GM03348 (cell line): ENCODE measurements at places on chromosomes 12 and 14.
A peak's percentile ranks its signal among the peaks of the same experiment; 100 is the strongest.

DNA sequence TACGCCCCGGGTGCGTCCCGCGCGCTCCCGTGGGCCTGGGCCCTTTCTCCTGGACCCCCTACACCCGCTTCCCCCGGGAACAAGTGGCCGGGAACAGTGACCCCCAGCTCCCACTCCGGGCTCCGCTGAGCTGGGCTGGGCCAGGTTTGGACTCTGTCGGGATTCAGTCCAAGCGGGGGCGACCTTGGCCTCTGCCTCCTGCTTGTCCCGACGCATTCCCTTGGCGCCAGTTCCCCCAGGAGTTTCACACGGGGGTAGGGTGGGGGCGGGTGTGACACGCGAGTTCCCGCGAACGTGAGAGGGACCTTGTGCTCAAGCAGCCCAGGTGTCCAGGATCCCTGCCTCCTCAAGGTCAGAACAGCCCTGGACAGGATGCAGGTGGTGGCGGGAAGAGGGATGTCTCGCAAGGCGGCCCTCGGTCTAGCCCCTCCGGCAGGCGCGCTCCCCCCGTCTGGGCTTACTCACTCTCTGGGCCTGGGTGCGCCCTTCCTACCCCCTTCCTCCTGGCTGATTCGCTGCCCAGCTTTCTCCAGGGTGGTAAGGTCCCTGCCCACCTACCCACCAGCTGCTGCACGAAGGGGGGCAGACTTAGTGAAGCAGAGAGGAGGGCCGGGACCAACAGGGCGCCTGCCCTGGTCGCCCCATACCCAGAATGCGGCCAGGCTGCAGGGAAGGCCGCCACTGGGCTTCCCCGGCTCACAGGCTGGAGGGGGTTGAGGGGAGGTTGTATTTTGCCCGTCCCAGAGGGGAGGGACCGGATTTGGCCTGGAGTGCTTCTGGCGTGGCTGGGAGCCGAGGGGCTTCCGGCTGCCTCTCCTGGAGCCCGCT is 862 bp downstream of the CRIP2 start:
- DNase-seq = peak; percentile 83

- DNase-seq = no peak
Measured at GRCh38 chr12:112170971-112171596, 45.7 kb downstream of the TRAFD1 start.

- DNase-seq = no peak
Measured at GRCh38 chr12:105998561-105998960, 140.2 kb downstream of the NUAK1 start.

DNA sequence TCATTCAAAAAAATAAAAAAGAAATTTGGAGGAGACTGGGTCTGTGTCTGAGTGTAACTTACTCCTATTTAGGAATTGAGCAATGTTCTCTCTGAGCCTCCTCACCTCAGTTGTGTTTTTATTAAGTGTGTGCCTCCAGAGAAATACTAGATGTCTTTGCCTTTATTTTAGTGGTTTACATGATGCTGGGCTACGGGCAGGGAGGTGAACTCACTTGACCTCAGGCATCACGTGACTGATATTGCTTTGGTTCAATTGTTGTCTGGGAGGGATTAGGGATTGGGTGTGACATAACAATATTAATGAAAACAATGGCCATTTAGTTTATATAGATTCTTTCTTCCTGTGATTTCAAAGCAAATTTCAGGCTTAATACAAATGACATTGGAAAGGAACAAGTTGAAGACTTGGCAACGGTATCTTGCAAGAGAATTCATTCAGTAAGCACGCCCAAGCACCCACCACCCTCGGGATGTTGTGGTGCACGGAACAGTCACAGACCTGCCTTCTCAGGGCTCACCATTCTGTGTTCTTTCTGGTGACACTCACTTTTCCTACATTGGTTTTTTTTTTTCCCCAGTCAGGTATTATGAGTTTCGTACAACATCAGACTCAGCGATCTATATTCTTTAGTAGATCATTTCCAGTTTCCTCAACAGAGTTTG is 77.5 kb downstream of the BMP4 start:
- DNase-seq = no peak

- DNase-seq = no peak
Measured at GRCh38 chr14:101126731-101127130, 223.2 kb upstream of the RTL1 start.

DNA sequence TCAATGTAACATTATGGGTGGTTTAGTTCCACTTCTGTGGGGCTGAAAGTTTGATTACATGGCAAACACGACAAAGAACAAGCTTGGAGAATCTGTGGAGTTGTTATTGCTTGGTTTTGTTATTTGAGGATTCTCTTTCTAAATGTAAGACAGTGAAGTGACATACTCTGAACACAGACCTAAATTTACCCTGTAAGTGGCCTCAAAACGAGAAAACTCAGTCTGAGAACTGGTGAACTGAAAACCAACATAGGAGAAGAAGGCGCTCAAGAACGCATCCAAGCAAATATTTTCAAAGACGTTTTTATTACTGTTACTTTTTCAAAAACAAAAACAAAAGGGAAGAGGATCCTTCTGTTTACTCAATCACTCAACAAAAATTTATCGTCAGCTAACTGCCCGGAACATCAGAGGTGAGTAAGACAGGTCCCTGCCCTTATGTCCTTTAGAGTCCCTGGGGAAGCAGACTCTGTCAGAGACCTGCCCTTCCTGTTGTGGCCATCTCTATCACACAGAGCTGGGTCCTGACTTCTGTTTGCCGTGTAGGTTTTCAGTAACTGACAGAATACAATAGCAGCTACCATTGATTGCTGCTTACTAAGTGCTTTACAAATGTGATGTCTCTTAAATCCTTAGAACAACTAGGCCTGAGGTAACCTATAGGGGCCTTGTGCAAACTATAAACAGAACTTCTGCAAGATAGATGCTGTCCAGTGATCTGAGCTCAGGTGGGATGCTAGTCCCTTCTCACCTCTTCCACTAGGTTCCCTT is 79.3 kb upstream of the C12orf71 start:
- no peak for DNase-seq

DNA sequence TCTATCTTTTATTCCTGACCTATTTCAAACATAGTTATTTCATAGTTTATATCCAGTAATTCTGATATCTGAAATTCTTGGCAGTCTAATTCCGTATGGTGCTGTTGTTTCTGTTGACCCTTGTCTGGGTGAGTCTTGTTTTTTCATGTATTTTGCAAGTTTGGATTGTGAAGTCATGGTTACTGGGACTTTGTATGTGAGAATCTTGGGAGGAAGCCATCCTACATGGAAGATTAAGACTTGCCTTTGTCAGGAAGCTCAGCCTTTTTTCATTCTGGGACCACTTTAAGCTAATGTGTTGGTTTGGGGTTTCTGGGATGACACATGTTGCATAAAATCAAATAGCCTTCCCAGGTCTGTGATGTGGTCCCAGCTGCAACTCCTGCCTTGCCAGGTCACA is 191.6 kb upstream of the E2F7 start:
- DNase-seq = peak; percentile 3

- DNase-seq = peak; percentile 83
Measured at GRCh38 chr12:121132601-121133481, at the start of gene P2RX7. TSS of gene P2RX7 (plus strand) at chr12:121132876. CDS start at chr12:121132971, 95 bp downstream.

DNA sequence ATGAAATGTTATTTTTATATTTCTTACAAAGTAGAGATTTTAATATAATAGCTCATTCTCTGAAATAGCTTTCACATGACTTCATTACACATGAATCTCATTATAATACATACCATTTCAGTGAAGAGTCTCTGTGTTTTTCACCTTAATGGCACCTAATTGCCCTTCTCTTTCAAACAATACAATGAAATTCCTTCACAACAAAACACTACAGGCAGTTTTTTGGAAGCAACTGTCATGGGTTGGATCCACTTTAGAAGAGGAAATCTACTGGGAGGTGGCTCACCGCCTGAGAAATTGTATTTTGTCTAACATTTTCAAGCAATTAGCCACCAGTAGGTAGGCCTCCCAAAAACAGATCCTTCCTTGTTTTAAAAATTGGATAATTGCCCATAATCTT is 40.3 kb upstream of the RGS6 start:
- DNase-seq = no peak

DNA sequence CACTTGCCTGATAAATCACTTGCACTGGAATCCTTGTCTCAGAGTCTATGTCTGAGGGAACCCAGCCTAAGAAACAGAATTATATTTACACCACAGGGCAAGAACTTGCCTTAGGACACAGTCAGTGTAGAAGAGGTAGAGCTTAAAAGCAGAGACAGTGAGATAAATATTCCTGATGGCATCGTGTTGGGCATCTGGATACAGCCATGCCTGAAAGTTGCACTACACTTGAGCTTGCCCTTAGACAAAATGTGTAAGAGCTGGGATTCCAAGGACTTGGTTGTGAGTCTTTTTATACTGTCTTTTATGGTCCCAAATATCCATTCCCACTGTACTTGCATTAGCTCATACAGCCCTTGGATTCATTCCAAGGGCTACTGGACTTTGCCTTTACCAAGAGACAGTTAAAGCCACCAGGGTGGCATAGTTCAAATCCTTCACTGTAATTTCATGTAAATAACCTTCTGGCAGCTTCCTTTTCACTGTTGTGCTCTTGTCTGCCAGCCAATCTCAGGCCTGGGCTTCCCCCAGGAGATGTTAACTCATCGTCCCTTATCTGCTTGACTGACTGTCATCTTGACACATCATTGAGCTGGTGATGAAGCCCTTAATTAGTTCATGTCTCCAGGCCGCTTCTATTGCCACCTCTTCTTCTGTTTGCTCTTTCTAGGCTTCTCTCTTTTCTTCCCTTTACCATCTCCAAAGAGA is 577.9 kb upstream of the TBX3 start:
- DNase-seq = no peak

DNA sequence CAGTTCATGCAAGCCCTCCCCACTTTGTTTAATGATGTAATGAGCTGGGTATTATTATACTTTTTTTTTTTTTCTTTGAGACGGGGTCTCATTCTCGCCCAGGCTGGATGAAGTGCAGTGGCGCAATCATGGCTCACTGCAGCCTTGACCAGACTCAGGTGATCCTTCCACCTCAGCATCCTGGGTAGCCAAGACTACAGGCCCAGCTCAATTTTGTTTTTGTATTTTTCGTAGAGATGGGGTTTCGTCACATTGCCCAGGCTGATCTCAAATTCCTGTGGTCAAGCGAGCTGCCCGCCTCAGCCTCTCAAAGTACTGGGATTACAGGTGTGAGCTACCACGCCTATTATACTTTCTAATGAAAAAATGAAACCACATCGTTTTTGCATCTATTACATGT is 4.5 kb upstream of the DCAF11 start:
- DNase-seq = no peak

- peak; percentile 69 for DNase-seq
Measured at GRCh38 chr12:50986966-50987737, 34.8 kb downstream of the HIGD1C start.

- DNase-seq = no peak
Measured at GRCh38 chr12:91400271-91400670, 217.7 kb upstream of the DCN start.

DNA sequence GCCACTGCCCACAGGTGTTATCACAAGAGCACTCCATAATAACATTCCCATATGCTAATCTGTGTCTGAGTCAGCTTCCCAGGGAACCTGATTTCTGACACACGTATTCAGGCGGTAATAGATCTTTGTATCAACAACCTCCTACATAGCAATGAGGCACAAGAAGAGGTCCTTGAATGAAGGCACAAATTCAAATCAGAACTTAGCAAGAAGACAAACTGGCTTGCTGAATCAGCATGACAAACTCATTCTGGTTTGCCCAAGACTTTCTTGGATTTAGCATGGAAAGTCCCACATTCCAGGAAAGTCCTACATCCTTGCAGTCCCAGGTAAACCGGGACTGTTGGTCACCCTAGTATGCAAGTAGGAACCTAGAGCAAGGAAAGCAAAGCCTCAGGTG is 33.9 kb upstream of the RNU6-7 start:
- DNase-seq = no peak

DNA sequence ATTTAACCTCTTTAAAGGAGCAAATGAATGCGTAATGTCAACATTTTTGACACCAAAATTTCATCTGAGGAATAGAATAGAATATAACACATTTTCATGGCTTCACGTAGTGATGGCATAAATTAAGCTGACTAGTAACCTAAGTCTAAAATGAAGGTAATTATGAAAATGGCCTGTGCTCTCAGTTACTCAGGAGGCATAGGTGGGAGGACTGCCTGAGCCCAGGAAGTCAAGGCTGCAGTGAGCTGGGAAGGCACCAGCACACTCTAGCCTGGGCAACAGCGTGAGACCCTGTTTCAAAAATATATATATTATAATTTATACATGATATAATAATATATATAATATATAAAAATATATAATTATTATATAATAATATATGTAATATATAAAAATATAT is 383.2 kb upstream of the ATP2B1 start:
- DNase-seq = no peak

DNA sequence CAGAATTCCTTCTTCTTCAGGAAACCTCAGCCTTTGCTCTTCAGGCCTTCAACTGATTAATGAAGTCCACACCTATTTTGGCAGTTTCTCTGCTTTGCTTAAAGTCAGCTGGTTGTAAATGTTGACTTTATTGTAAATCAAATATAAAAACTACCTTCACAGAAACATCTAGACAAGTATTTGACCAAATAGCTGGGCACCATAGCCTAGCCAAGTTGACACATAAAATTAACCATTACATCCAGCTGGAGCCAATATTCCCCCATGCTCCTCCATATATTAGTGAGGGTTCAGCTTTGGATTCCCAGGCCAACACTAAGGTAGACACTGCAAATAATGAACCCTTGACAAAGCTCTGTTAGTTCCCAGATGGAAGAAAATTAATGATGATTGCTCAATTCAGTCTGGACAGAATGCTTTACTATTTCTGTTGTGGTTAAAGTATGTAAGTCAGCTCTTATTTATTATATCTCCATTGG is 125.5 kb downstream of the ZFP36L1 start:
- DNase-seq = peak; percentile 68

DNA sequence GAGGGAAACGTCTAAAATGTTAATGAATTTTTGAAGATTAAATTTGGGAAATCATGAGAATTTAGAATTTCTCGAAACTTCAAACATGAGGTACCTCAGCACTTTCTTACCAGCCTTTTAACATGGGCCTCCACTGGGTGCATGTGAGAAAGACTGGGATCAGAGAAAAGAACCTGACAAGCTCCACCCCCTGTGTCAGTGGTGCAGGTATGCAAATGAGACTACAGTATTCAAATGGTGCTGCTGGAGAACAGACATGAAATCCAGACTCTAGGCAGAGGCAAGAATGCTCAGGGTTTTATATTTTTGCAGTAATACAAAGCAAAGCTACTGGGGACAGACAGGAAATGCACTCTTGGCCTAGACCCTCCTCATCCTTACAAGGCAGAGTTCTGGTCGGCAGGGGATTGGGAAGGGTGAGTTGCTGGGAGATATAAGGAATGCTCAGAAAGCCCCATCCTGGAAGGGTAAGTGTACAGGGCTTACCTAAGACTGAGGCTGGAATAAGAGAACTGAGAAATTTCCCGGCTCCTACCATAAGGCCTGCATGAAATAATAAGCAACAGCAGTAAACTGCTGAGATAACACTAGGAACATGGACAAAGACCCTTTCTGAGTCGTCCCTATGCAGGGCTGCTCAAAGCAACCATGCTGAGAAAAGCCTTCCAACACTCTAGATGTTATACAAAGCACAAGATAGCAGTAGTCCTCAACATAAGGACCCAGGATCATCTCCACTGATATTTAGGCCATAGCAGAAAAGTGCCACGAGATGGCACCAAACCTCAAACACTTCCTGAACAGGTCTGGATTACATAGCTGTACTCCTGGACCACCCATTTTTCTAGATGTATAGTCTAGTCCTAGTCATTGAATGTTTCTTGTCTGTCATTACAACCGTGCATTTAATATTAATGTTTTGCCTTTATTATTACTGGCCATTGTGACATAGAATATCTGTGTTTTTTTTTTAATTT is 260.8 kb downstream of the RASSF9 start:
- peak; percentile 70 for DNase-seq
